ENCODE measurements at places on chromosomes 6 and 20.

GRCh38 chr20:61588411-61589385, 336.6 kb downstream of the CDH4 start:
- DNase-seq = no peak

GRCh38 chr6:75268121-75268987, 16.2 kb downstream of the TMEM30A start:
- DNase-seq = no peak

- DNase-seq = no peak
Observed at GRCh38 chr6:122709922-122710512, 69.5 kb upstream of the FABP7 start.

- DNase-seq = no peak
Observed at GRCh38 chr20:237489-237888, 10.4 kb downstream of the DEFB129 start.

GRCh38 chr6:30821862-30822784, 62.2 kb upstream of the DDR1 start:
- DNase-seq = no peak

- no peak for DNase-seq
Observed at GRCh38 chr6:106476331-106477105, 116.0 kb downstream of the CRYBG1 start.

GRCh38 chr6:142966294-142966693, 21.3 kb upstream of the HIVEP2 start:
- DNase-seq = no peak

GRCh38 chr20:53773792-53774401, 180.3 kb upstream of the ZNF217 start:
- no peak for DNase-seq

GRCh38 chr20:51014797-51015722, 7.8 kb downstream of the KCNG1 start:
- DNase-seq = no peak

- DNase-seq = no peak
Observed at GRCh38 chr20:59985164-59985563, 26.9 kb downstream of the CDH26 start.

DNA sequence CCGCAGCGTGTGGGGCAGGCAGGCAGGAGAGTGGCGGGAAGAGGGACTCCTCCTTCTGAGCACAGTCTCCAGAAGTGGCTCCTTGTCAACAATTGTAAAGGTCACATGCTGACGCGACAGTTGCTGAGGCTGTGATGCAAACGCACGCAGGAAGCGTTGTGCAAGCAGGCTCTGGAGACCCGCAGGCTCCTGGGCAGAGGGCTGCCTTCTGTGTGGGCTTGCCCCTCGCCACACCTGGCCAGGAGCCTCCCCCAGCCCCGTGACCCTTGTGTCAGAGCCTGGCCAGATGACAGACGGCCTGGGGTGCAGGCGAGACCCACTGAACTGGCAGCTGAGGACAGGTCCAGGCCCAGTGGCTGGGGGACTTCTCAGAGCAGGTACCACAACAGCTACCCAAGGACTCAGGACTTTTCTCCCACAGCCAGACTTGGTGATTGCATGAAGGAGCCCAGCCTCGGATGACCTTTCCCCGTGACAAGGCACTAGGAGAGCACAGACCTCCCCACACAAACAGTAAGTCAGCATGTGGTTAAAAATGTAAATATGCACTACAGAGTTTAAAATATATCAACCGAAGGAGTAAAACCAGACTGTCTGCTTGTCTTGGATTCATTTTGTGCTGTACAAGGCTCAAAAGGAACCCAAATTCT, 222.1 kb upstream of the RREB1 start:
- no peak for DNase-seq

DNA sequence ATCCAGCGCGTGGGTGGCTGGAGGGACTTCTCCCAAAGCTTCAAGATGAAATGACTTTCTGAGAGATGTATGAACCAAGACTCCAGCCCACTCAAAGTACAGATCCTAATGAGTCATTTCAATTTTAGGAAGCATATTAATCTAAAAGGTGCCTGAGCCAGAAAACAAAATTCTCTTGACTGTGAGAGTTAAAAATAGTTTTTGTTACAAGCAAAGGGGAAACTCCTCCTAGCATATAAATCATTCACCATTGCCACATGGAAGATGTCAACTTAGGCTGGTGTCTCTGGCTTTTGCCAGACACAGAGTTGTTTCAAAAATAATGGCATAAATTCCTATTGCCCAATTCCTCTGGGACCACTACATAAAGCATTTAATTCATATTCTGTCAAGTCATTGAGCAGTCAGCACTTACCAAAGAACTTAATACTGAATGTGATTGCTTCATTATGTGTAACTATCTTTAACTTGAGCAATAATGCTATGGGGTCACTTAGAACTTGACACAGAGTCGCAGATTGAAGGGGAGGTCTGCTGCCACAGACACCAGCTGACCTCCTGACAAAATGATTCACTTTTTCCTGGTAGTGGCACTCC, 280.6 kb downstream of the SLC35F1 start:
- no peak for DNase-seq

- no peak for DNase-seq
Observed at GRCh38 chr6:17178754-17179529, 77.1 kb downstream of the STMND1 start.

- DNase-seq = no peak
Observed at GRCh38 chr20:18783385-18783959, 30.1 kb upstream of the SCP2D1 start.

DNA sequence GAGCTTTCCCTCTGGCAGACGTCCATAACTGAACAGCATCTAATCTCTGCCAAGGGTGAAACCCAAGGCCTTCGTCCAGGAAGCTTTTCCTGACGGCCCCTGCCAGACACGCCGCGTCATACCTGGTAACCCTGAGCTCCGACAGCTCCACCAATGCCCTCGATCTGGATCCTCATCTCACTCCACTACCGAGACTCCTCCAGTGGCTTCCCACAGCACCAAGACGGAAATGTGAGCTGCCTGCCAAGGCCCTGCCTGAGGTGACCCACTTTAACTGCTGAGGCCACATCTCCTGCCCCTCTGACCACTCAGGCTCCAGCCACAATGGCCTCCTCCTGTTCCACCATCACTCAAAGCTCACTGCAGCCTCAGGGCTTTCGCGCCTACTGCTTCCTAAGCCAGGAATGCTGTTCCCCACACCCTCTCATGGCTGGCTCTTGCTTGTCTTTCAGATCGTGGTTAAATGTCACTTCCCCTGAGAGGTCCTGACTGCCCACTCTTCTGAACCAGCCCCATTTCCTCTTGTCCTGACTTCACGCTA, 143.2 kb downstream of the PREX1 start:
- DNase-seq = no peak

GRCh38 chr6:113219783-113220182, 637.4 kb upstream of the MARCKS start:
- no peak for DNase-seq

GRCh38 chr6:169098116-169098515, 155.5 kb downstream of the THBS2 start:
- no peak for DNase-seq

DNA sequence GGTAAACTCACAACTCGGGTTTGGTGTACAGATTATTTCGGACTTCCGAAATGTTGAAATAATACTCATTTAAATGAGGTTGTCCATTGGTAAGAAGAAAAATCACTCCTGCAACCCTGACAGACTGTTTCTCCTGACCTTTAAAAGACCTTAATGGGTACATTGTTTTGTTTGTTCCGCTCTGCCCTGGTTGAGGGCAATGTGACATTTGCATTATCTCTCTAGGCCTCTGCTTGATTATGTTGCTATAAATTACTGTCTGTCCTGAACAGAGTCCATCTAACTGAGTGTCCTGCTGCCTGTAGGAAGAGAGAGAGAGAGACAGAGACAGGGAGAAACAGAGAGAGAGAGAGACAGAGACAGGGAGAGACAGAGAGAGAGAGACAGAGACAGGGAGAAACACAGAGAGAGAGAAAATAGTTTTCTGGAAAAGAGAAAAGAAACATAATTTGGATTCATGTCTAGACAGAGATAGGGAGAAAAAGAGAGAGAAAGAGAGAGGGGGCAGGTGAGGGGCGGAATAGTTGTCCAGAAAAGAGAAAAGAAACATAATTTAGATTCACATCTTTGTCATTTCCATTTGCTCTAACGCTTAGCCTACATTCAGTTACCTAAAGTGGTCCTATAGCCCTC, 83.2 kb downstream of the SHLD1 start:
- no peak for DNase-seq

DNA sequence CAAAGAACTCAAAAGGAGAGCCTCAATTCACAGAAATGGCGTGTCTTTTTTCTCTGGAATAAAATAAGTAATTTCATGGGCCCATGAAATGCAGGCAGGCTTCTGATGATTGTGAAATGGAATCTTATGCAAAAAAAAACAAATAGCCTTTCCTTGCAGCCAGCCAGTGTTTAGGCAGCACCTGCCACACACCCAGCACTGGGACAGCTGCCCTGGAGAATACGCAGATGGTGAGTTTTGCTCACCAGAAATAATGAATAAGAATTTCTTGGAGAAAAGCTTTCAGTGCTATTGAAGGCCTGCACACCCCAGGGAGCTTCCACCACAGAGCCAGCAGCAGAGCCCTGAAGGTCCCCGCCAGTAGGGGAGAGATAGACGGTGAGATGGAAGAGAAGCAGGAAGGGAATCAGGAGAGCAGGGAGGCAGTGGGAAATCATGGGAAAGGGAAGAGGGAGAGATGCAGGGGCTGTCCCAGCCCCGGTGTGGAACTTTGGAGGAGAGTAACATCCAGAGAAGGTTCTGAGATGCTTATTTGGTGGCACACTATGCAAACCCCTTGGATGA, 54.9 kb downstream of the PXDC1 start:
- no peak for DNase-seq

DNA sequence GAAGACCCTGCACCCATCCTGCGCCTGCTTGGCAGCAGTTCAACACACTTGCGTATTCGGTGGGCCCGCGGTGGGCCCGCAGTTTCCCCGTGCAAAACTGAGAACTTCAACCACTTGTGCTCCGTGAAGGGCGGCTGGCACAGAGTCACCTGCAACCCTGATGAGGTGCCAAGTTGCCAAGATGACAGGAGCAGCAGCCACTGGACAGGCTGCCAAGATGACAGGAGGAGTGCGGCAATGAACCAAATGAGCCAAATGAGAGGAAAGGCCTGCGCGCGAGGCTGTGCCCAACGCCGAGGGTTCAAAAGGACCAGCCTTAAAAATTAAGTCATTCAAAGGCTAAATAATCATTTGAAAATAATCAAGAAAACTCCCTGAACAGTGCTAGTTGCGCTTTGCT, 20.1 kb downstream of the DIDO1 start:
- DNase-seq = no peak

GRCh38 chr6:41546866-41547798, 951 bp downstream of the FOXP4 start:
- peak; percentile 12 for DNase-seq

DNA sequence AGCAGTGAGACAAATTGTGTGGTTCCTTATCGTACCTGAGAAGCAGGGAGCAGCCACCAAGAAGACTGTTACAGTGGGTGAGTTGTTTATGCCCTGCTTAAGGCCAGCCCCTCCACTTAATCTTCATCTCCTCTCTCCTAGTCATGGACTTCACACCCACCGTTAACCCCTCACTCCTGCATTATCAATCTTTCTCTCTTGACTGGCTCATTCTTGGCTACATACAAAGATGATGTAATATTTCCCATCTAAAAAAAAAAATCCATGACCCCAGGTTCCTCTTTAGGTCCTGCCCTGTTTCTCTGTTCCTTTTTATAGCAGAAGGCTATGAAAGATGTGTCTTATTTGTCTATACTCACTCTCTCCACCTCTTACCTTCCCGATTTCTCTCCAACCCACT, 72.4 kb downstream of the SHLD1 start:
- no peak for DNase-seq

DNA sequence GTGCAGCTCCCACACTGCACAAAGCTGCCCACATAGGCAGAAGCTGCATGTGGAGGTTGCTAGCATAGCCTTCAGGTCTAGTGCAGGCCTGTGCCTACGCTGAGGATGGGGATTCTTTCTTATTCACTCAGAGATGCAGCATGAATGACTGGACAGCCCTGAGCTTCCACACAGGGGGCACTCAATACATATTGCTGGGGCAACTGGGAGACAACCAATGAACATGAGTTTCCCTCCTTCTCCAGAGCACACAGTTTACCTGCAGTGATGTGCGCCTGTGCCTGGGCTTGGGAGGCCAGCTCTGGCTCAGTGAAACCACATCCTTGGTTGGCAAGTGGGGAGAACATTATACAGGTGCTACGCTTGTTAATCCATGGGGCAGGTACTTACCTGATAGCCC, 389.9 kb downstream of the RNGTT start:
- DNase-seq = no peak

GRCh38 chr6:143376861-143377260, 73.6 kb downstream of the ADAT2 start:
- no peak for DNase-seq

DNA sequence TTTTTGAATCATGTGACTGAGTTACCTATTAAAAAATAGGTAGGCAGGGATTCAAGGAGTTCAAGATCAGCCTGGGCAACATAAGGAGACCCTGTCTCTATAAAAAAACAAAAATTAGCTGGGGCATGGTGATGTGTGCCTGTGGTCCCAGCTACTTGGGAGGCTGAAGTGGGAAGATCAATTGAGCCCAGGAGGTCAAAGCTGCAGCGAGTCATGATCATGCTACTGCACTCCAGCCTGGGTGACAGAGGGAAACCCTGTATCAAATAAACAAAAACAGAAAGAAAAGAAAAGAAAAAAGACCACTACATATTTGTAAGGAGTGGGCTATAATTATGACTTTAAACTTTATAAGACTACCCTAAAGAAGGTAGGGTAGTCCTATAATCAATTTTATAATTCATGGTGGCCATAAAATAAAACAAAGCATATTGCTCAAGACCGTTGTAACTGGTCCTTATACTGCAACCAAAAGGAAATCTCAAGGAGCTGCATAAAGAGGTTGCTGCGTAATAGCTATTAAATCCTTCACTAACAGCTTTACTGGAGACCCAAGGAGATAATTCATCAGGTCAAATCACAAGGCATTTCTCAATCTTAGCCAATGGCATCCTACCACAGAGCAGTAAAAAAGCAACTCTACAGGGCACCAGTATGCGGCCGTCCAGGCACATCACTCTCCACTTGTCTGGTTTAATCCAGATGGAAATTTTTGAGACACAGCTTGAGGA, 13.5 kb downstream of the PIGU start:
- no peak for DNase-seq

GRCh38 chr6:129679758-129680157, 30.2 kb downstream of the ARHGAP18 start:
- no peak for DNase-seq

- DNase-seq = no peak
Observed at GRCh38 chr6:168607272-168608112, 166.5 kb downstream of the SMOC2 start.

GRCh38 chr20:38250609-38251008, 9.9 kb downstream of the KIAA1755 start:
- DNase-seq = no peak

- no peak for DNase-seq
Observed at GRCh38 chr20:34300809-34301586, 2.2 kb downstream of the AHCY start.
